ENCODE measurements at places on chromosomes 12 and 14.

- no peak for DNase-seq
These were observed 15.5 kb upstream of the CYP46A1 start for GRCh38 chr14:99668307-99669295.

DNA sequence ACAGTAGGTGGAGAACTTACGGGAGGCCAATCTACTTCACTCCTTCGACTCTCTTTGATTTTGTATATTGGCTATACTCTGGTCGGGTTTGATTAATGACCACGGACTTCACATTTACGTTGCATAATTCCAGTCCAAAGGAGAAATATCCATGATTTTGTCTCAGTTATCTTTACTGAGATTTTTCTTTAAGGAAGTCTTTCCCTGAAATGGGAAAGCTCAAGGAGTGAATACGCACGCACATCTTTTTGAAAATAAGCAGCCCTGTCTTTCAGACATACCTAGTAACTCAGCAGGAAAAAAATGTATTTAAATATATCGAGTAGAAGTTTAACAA, 5.7 kb upstream of the ALX1 start:
- no peak for DNase-seq

DNA sequence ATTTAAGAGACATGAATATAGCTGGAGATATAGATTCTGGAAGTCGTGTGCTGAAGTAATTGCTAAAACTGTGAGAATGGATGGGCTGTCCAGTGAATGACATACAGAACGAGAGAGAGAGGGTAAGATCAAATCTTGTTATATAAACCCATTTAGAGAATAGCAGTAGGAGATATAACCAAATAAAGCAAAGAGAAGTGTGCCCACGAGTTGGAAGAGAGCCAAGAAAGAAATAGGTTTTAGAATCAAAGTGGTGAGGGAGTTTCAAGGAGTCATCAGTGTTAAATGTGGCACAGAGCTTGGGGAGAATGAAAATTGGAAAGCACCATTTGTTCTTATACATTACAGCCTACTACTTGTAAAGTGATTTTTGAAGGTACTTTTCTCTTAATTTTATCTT, 19.2 kb downstream of the TOGARAM1 start:
- DNase-seq, result no peak

DNA sequence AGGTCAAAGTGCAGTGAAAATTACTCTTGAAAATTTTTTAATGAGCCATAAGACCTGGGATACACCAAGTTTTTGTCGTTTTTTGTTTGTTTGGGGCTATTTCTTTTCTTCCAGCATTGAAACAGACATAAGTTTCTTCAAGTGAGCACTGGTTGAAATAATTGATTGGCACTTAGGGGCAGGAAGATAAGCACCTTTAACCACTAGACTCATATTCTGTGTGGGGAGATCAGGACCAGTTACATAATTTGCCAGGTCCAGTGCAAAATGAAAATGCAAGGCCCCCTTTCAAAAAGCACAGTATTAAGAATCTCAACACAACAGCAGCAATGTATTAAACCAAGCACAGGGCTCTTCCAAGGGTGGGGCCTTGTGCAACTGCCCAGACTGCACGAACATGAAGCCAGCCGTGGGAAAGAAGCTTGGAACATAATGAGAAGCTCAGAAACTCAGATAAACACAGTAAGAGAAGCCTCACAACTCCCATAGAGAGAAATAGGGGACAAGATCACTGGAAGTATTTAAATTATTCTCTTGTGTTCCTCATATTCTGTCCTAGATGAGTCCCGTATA, 3.2 kb upstream of the TCP11L2 start:
- DNase-seq, result peak; percentile 51

- DNase-seq, result no peak
These were observed 11.6 kb upstream of the KCNJ8 start for GRCh38 chr12:21786041-21786531.

DNA sequence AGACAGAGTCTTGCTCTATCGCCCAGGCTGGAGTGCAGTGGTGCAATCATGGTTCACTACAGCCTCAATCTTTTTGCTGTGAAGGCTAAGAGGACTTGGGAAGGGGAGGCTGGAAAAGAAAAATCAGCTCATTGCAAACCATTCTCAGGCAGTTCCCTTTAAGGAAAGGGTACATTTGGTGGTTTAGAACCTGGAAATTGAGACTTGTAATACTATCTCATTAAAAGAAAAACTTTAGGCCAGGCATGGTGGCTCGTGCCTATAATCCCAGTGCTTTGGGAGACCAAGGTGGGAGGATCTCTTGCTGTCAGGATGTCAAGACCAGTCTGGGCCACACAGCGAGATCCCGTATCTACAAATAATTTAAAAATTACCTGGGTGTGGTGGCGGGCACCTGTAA, 21.3 kb upstream of the TUBA1C start:
- no peak for DNase-seq

DNA sequence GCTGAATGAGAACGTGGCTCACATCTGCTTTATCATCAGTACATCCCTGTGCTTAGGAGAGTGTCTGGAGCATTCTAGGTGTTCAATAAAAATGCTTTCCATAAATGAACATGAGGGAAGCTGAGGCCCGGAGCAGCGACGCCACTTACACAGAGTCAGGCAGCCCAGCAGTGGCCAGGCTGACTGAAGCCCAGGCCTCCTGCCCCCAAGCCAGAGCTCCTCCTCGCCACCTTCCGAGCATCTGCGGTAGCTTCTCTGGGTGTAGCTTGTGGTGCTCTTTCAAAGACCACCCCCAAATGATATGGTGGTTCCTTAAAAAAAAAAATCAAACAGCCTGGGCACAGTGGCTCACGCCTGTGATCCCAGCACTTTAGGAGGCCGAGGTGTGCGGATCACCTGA, 88.8 kb downstream of the FBXL14 start:
- DNase-seq, result no peak

- DNase-seq, result no peak
These were observed 498 bp downstream of the PIANP start for GRCh38 chr12:6699989-6700645.

GRCh38 chr14:24339284-24340151, at the start of gene RIPK3:
Gene RIPK3, minus strand, starts transcription at chr14:24339991. Its CDS starts 165 bp downstream, at chr14:24339826.
- DNase-seq, result no peak

GRCh38 chr14:104441275-104442106, 138.1 kb upstream of the C14orf180 start:
- no peak for DNase-seq

DNA sequence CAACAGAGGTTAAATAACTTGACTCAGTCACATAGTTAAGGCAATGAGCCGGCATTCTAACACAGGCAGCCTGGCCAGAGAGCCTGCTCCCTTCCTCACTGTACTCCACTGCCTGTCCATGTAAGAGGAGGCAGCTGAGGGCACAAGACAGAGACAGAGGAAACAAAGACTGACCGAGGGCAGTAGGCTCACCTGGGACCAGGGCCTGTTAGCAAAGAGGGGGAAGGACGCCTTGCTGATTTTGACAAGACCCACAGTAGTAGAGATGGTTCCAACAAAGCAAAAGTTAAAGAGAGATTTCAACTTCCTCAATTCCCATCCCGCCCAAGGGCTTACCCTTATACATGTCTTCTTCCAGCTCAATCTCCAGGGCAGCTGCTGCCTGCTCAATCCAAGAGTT, 26.5 kb downstream of the OTUB2 start:
- no peak for DNase-seq

GRCh38 chr12:115137812-115138521, 454.0 kb upstream of the TBX3 start:
- no peak for DNase-seq

GRCh38 chr12:115998119-115998633, 279.3 kb downstream of the MED13L start:
- DNase-seq, result peak; percentile 69

GRCh38 chr14:31387091-31387490, 33.3 kb downstream of the HEATR5A start:
- DNase-seq, result no peak

- DNase-seq, result no peak
These were observed 2.7 kb upstream of the GALNT6 start for GRCh38 chr12:51393676-51394545.

- no peak for DNase-seq
These were observed 24.6 kb upstream of the SERPINA1 start for GRCh38 chr14:94412671-94413638.

DNA sequence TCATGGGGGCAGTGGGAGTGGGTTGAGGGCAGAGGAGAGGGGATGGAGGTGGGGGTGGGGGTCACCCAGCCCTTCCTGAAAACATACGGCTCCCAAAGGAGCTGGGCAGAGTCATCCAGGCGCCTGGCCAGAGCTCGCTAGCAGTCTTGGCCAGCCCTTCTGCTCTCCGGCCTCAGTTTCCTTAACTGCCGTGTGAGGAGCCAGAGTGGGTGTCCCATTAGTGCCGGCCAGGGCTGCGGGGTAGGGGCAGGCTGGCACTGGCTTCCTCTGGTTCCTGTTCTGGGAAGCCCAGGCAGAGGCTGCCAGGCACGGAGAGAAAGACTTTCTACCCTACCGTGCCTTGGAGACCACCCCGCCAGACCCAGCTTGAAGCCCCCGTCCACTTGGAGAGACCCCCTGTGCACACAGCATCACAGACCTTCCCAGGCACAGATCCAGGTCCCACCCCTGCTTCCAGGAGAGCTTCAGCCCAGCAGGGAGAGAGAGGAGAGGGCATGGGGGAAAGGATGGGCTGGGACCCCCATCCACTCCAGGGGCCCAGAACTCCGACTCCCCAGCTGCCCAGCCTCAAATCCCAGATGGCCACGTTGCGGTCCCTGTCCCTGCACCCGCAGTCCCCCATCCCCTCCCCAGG, 93.3 kb downstream of the RFLNA start:
- DNase-seq, result no peak

DNA sequence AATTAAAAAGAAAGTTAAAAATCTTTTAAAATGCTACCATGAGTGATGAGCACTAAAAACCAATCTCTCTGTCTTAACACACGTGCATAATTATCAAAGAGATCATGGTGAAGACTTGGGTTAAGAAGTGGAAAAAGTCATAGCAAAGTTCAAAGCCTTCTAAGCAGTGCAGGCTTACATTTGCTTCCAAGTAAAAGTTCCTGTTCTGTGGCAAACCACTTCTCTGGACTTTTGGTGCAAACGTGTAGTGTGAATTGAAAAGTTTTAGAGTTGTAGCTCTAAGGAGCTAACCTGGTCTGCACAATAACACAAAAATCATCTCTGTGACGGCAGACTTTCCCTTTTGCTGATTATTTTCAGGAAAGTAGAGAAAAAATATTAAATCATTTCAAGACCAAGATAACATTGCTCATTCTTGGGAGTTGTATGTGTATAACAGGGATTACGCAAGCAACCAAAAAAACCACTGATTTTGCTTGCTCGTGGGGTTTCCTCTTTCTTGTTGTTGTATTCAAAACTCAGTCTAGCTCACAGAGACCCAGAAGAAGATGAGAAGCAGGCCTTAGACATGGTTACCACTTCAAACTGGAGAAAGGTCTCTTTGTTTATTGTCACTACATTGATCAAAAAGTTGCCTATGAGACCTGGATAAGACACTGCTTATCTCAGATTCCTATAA, 2.3 kb upstream of the GLIPR1 start:
- no peak for DNase-seq

GRCh38 chr14:36553656-36554260, 28.7 kb downstream of the NKX2-8 start:
- DNase-seq, result peak; percentile 16

- DNase-seq, result no peak
These were observed 34.6 kb downstream of the PHLDA1 start for GRCh38 chr12:75996861-75997447.

- peak; percentile 39 for DNase-seq
These were observed 235.4 kb downstream of the SEC23A start for GRCh38 chr14:38867561-38868150.

- DNase-seq, result no peak
These were observed 15.8 kb upstream of the KRAS start for GRCh38 chr12:25266497-25266896.

- DNase-seq, result no peak
These were observed 207.5 kb downstream of the KIF26A start for GRCh38 chr14:104345621-104346462.

DNA sequence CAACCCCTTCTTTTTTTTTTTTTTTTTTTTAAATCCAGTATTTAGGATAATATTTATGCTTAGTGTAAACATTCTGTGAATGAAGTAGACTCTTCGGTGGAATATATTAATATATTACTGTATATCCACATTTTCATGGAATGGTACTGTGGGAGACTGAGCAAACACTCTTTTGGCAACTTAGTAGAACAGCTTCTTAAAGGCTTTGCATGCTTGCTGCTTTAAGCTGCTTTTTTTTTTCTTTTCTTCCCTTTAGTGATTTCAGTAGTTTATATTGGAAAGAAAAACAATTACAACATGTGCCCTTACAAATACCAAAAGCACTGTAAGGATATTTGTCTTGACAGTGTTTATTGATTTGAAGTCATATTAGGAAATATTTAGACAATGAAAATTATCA, 78.9 kb downstream of the AEBP2 start:
- DNase-seq, result no peak

GRCh38 chr12:54175200-54175963, 13.4 kb downstream of the SMUG1 start:
- no peak for DNase-seq

GRCh38 chr12:102883204-102883799, 33.7 kb downstream of the PAH start:
- DNase-seq, result no peak

- DNase-seq, result no peak
These were observed 29.0 kb downstream of the NUBPL start for GRCh38 chr14:31590206-31590605.

DNA sequence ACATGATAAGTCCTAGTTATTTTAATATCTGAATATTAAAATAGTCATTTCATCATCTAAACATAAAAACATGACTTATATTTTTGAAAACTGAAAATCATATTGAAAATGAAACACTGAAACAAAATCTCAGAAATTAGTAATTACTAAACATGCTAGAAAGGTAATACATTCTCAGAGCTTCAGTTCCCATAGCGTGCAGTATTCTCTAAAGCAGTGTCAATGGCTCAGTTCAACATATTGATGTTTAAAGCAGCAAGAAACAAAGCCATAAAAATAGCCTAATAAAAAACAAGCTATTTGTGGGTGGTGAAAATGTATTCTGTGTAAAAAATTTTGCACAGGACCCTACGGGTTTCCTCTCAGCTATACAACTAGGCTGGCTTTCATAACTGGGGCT, 1337.4 kb downstream of the FSCB start:
- DNase-seq, result no peak

DNA sequence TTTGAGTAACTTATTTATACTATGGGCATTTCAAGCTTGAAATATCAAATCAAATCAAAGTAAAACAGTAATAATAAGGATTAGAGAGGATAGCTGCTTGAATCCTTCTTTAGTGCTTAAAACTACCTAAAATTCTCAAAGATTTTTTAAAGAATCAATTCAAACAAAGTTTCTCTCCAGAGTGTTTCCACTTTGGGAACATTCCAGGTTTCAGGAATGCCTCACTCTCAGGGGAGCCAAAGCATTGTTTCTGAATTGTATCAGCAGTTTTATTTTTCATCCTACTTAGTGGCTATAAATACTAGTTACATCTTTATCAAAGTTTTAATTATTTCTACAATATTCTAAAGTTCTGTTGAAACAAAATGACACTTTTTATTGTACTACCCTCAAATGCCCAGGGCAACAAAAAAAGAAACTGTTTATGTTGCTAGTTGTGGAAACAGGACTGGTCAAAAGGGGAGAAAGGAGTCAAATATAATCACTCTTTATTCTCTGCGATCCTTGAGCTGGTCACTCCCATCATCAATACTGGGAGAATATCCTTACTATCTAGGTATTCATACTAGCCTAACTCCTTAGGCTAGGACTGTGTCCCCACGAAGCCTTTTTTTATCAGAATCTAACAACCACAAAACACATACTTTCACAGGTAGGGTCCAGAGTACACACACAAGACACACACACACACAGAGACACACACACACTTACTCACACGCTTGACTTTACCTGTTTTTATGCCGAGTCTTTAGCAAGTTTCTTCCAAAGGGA, 598 bp downstream of the RASSF9 start:
- DNase-seq, result no peak

GRCh38 chr14:71397371-71397770, 490.1 kb downstream of the PCNX1 start:
- no peak for DNase-seq

All from hematopoietic multipotent progenitor cell treated with erythropoietin and hydrocortisone succinate and interleukin-3 and kit ligand, for 17 days (in vitro differentiated cells).